ENCODE measurements at places on chromosomes 3 and 15. TPM values are rescaled to one million over a fixed set of nuclear protein-coding genes. Genes with fewer than 3 reads are reported as not detected.

Gene FRMD5
- 0.46 TPM for total RNA-seq

Gene FANCD2OS
- not detected for total RNA-seq

Gene ACAP2
- total RNA-seq: 29.9 TPM

DNA sequence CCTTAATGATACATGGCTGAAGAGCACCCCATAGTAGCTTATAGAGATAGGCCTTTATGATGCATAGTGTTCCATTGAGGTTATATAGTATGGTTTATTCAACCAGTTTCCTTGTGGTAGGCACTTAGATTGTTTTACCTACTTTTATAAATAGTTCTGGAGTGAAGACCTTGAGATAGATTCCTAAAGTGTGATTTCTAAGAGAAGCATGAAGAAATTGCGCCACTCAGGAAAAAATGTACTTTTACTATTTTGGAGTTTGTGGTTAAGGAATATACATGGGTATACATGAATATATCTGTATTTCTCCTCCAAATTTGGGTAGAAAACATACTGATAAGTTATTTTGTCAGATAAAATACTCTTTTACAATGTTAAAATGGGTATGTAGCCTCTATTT is 70.5 kb downstream of the CHD2 start:
- no peak for DNase-seq

DNA sequence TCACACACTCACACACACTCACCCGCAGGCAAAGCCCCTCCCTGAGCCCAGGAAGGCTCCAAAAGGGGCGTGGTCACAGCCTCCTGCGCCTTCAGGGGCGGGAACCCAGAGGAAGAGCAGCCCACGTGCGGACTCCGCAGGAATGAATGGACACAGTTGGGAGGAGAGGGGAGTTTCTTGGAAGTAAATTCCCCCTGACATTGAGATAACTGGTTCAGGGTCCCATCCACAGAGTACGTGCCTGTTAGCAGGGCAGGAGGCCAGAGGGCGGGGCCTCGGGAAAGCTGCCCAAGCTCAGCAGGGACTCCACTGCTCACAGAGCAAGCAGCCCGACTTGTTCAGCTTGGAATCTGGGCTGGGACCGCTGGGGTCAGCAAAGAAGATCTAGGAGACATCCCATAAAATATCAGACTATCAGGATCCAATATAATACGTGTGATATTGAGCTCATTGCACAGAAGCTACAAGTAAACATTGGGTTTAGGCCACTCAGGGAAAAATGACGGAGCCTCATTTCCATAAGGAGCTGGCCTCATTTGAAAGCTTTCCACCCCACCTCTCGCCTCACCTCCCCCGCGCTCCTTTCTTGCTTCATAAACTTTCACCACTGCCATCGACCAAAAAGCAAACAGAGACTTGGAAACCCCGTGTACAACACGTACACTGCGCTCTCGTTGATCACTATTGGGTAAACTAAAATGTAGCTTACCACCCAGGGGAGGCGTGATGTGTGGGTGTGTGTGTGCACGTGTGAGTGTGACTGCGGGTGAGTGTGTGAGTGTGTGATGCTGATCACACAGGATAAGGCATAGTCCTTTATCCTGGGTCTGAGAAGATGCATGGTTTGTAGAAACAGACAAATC is 36.0 kb downstream of the TM2D3 start:
- peak; percentile 78 for DNase-seq

DNA sequence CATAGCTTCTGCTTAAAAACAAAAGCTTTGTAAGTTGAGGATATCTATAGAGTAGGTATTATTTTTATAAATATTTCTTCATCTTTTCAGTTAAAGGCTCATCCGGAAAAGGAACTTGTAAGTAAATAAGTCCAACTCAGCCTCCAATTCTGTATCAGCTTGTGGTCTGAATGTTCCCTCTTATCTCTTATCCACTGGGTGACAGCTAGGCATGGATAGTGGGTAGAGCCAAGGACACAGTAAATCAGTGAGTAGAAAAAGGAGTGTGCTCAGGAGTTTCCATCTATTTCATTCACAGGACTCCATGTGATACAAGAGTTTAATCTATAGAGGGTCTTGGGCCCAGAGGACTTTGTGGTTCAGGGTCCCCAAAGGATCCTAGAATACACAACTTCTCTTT is 50.9 kb downstream of the FRMD5 start:
- DNase-seq: no peak
